ENCODE measurements at places on chromosomes 4 and X.

- no peak for DNase-seq
Measured at GRCh38 chr4:145878501-145879435, 59.9 kb downstream of the ZNF827 start.

DNA sequence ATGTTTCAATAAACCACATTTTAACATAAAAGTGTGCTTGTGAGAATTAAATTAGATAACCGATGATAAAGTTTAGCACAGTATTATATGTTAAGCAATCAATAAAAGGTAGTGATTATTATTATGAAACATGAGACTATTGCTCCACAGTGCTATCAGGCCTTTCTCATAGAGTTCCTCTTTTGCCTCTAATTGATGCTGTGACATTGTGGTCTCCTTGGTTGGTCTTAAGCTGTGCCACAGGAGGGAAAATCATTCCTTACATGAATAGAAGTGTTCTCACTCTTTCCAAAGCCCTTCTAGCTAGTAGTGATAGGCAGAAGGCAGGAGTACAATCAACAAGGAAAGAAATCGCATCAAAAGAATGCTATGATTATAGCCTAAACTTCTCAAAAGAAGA, 9.2 kb upstream of the PDHA2 start:
- no peak for DNase-seq

- no peak for DNase-seq
Measured at GRCh38 chr4:160406263-160406825, 1303.5 kb downstream of the RAPGEF2 start.

GRCh38 chr4:14348506-14348905, 653.8 kb upstream of the CPEB2 start:
- DNase-seq, result no peak

- DNase-seq, result no peak
Measured at GRCh38 chrX:10265775-10266174, 109.0 kb downstream of the CLCN4 start.

DNA sequence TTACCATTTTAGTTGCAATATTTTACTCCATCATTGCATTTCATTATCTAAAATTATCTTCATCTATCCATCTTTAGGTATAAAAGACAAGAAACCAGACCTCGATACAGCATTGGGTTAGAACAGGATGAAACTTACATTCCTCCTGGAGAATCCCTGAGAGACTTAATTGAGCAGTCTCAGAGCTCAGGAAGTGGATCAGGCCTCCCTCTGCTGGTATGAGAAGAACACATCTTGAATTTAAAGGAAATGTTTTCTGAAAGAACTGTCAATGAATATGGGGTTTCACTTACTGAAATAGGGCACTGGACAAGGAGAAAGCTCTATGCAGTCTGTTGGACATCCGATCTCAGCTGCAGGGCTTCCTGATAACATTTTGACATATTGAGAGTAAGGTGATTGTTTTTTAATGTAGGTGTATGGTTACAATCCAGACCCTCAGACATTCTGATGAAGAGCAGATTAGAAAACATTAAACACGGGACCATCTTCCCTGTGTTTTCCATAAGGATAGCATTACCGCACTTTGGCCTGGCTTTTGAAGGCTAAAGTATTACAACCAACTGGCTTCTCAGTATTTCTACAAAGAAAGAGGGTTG, 367.2 kb downstream of the BMPR1B start:
- peak; percentile 25 for DNase-seq

GRCh38 chr4:150280081-150280895, 202.0 kb downstream of the DCLK2 start:
- DNase-seq, result no peak

DNA sequence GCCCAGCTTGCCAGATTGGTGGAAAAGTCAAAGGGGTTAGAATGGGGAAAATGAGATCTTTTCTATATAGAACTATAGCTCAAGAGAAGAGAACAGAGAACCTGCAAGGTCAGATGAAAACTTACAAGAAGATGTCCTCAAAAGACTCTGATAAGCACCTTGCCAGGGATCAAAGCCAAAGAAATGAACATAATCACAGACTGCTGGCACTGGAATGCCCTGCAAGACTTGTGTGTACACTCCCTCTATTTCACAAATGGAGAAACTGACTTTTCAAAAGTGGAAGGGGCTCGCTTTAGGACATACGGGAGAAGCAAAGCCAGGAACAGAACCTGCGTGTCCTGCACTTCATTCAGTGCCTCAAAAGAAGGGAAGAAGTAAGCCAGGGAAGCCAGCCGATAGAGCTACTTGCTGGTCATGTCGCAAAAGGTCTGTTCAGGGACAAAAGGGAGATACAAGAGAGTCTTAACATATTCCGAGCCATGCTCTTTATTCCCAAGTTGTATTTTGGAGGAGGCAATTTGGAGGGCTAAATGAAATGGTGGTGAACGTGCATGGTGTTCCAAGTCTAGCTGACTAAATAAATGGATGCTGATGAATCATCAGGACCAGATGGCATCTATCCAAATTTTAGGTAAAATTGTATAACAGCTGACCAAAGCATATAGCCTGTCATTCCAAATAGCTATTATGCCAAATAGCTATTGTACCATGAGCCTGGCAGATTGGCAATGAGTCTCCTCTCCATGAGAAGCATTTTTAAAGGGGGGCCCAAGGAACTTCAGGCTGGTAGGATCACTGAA, 175.6 kb upstream of the GPC4 start:
- no peak for DNase-seq

DNA sequence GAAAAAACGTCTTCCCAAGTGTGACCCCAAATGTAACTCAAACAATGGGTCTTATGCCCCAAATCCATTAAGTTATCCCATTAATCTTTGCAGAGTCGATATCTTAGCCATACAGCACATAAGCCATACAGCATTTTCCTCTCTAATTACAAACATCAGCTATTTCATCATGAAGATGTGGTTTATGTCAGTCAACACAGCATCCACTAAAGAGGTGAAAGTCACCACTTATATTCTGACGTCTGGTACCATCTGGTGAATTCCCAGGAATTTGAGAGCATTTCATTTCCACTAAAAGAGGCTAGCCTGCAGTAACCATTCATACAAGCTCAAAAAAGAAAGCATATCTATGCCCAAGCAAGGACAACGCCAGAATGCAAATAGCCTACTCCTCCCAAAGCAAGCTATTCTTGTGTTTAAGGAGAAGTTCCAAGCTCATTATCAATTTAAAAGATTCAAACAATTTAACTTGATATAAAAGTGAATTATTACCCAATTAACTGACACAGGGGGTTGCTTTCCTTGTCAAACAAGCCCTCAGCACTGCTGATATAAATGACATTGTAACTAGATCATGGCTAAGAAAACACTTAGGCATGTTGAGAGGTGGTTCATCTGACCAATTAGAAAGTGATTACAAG, 203.3 kb downstream of the ANTXR2 start:
- no peak for DNase-seq

DNA sequence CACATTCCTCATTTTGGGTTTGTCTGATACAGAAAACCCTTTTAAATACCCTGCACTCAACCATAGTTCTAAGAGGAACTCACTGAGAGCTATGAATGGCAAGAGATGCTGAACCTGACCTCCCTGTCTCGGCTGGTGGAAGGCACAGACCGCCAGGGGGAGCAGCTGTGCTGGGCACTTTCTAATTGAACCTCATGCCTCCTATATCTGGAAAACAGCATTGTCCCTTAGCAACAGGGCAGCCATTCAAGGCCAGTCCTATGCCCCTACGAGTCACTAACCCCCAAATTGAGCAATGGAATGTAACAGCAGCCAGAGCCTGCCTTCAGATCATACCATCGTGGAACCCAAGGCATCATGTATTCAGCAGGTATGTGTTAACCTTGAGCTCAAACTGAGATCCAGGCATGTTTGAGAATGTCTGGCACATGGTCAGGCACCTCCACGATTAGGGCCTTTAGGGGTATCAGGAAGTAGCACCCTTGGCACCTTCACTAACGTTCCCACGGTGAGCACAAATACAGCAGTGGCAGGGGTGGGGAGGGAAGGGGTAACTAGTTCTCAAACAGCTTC, 5.1 kb downstream of the USP27X start:
- peak; percentile 53 for DNase-seq

GRCh38 chr4:16875487-16875886, 23.0 kb downstream of the LDB2 start:
- DNase-seq, result no peak

- DNase-seq, result no peak
Measured at GRCh38 chr4:98720871-98721480, 62.6 kb upstream of the TSPAN5 start.

DNA sequence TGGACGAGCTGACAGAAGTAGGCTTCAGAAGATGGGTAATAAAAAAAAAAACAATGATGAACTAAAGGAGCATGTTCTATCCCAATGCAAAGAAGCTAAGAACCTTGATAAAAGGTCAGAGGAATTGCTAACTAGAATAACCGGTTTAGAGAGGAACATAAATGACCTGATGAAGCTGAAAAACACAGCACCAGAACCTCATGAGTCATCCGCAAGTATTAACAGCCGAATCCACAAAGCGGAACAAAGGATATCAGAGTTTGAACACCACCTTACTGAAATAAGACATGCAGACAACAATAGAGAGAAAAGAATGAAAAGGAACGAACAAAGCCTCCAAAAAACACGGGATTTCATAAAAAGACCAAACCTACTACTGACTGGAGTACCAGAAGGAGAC, 10.5 kb downstream of the NELFA start:
- DNase-seq, result no peak

DNA sequence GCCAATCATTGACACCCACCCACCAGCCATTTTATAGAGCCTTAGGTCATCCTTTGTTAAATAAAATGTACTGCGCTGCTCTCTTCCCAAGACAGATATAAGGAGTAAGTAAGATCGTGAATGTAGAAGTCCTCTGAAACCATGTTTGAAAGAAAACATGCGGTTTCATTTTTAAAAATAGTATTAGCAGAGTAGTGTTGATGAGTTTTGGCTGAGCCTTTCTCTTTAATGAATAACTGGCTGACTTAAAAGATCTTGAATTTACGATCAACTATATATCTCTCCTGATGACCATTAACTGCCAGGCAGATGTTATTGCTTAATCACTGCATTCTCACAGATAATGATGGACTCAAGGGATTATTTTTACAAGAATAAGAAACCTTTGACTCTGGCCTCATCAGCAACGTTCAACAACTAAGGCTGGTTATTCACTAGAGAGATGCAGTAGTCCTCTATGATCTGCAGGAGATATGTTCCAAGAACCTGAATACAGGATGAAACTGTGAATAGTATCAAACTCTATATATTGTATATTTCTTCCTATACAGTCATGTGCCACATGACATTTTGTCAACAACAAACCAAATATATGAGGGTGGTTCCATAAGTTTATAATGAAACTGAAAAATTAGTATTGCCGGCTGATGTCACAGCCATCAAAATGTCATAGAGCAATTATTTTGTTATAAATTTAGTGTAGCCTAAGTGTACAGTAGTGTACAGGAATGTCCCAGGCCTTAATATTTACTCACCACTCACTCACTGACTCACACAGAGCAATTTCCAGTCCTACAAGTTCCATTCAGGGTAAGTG, 80.8 kb downstream of the FAM13A start:
- DNase-seq, result no peak

DNA sequence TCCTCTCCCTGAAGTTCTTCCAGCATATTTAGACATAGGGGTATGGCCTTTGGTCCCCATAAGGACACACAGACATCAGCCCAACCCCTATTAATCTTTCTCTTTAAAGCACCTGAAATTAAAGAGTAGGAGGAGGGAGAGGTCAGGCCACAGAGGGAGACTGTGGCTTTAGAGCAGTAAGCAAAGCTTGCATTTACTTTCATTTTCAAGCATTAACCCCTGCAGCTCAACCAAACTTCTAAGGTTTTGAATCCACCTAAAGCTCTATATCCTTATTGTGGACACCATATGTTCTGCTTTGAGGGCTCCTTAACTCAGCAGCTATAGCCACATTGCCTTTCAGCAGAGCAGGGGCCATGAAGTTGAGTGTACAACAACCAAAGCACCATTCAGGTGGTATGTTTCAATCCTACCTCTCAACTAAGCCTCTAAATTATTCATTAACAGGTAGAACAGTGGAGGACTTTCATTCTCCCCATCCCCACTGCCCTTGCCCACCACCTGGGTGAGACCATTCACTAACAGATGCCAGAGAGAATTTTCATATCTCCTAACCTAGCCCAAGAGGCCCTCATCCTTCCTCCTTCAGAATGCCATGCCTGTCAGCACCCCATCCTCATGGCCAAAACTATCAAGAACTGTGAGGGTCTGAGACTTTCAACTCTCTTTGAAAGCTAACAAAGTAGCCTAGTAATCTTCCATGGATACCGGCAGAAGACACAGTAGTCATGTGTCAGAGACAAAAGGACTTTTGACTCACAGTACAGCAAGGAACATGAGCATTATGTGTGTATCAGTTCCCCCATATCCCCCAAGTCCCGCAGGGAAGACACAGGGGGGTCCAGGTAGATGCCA, 20.8 kb downstream of the LIN54 start:
- DNase-seq, result no peak

GRCh38 chr4:41384992-41385391, 128.3 kb downstream of the UCHL1 start:
- no peak for DNase-seq

DNA sequence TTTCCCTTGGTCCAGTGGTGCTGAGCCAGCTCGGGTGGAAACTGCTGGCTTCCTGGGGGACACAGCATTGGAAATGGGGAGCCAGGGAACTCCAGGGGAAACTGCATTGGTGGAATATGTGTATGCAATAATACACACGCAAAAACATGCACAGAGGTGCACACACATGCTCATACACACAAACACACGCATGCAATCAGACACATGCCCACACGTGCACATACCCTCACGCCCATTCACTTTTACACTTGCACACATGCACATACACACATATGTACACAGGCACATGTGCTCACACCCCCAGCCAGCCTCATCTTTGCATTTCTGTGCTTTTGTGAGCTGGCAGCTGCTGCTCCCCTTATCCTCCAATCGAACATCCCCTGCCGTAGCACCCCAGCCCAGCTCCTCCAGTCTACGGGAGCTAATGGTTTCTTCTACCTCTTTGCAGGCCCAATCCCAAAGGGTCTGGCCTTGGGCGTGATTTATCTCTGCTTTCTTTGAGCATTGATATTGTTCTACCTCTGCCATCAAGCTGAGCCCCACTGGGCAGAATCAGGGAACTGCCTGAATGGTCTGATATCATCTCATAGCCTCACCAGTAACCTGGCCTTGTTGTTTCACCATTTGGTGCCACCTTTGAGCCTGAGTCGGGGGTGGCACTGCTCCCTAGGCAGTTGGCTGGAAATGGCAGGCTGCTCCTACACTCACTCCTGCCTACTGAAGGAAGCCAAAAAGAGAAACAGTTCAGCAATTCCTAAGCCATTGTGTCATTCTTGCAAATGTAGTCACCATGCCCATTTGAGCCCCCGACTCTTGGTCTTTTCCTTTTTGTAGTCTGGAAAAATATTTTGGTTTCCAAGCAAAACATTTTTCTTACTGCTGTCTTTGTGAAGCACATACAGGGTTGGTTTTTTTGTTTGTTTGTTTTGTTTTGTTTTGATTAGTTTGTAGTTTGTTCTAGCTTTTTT, 104.4 kb upstream of the MAMLD1 start:
- DNase-seq, result no peak

- peak; percentile 1 for DNase-seq
Measured at GRCh38 chr4:21507439-21507838, 441.1 kb downstream of the KCNIP4 start.

All from OCI-LY7 (cell line).